T-helper 22 cell (primary cell): ENCODE measurements at places on chromosomes 6 and 20.

DNA sequence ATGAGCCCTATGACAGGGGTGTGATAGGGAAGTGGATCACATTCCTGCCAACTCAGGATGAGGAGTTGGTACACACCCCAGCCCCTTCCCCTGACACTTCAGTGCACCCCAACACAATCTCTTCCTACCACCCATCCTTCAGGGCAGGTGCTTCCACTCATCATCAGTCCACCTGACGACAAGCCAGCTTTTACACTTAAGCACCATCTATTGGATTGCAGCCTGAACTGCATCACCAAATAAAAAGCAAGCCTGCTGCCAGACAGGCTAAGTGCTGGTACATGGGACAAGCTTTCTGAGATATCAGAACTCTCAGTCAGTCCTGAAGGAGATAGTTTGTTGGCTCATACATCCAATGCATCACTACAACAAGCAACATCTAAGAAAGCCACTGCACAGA is 69.0 kb upstream of the TMEM200A start:
- no peak for DNase-seq

DNA sequence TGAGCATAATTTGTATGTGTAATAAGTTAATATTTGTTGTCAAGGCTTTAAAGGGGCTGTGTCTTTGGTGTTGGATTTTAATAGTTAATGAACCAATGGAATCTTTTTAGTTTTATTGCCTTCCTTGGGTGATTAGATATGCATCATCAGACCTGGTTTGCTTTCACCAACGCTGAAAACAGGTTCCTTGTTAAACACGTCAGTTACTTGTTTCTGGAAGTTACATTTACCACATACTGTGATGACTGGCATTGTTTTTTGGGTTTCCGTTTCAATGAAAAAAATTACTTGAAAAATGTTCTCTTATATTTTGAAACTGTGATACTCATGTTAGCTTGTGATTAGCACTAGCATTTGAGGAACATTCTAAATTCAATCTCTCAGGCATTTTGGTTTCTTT is 58.6 kb upstream of the RNF144B start:
- DNase-seq: no peak

DNA sequence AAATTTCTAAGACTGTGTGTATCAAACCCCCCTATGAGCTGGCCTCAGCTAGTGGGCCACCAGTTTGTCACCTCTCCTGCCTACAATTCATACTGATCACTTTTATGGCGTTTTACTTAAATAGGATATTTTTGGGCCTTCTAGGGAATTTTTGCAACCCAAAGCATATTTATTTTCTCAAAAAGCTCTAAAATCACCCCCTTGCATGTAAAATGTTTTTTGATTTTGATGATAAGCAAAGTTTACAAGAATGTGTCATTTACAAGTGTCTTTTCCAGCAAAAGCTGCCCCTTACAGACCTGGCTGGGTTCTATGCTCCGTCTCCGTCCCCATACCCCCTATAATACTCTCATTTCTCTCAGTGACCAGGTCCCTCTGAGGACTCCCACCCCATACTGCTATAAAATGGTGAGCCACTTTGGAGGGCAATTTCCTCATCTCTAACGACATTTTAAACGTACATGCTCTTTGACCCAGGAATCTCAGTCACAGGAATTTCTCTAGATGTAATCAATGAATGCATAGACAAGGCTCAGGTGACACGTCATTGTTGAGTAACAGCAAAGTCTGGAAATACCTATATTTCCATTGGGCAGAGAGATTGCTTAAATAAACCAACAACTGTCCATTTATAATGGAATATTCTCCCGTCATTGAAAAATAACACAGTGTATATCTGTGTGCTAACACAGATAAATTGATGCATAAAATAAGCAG is 13.9 kb upstream of the OCSTAMP start:
- no peak for DNase-seq

GRCh38 chr20:46206992-46207549 is 89.0 kb downstream of the CD40 start:
- no peak for DNase-seq

GRCh38 chr6:144657691-144658090 is 372.6 kb downstream of the UTRN start:
- no peak for DNase-seq
